RPMI8226 (cell line): ENCODE measurements at places on chromosomes 6 and 20.
A peak's percentile ranks its signal among the peaks of the same experiment; 100 is the strongest.

GRCh38 chr20:56460459-56460858, 8.0 kb upstream of the RTF2 start:
- no peak for DNase-seq

DNA sequence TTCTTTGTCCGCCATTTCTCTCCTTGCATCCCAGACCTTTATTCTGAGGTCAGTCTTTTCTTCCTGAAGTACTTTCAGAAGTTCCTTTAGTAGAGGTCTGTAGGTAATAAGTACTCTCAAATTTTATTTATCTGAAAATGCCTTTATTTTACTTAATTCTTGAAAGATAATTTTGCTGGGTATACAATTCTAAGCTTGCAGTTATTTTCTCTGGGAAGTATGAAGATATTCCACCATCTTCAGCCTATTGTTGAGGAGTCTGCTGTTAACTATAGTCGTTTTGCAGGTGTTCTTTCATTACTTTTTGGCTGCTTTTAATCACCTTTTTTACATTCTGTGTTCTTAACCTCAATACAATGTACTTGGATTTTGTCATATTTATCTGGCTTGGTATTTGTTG, 13.5 kb upstream of the FNDC1 start:
- no peak for DNase-seq

- DNase-seq, result no peak
Measured at GRCh38 chr6:34146801-34147592, 1.1 kb upstream of the GRM4 start.

DNA sequence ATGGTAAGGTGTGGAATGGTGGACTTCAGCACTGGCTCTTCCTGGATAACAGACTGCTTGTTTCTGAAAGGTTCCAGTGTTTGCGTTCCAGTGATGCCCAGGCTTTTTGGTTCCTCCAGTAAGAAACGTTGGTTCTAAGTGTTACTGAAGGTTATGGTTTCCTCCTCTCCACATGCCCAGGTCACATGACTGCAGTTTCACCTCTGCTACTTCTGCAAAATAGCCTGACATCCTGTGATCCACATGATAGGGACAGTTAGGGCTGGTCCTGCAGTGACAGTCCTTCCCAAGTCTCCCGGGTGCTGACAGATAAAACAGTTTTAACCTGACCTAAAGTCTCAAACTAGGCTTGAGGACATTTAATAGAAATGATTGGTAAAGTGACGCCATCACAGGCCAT, 132.2 kb upstream of the CST7 start:
- peak; percentile 34 for DNase-seq

DNA sequence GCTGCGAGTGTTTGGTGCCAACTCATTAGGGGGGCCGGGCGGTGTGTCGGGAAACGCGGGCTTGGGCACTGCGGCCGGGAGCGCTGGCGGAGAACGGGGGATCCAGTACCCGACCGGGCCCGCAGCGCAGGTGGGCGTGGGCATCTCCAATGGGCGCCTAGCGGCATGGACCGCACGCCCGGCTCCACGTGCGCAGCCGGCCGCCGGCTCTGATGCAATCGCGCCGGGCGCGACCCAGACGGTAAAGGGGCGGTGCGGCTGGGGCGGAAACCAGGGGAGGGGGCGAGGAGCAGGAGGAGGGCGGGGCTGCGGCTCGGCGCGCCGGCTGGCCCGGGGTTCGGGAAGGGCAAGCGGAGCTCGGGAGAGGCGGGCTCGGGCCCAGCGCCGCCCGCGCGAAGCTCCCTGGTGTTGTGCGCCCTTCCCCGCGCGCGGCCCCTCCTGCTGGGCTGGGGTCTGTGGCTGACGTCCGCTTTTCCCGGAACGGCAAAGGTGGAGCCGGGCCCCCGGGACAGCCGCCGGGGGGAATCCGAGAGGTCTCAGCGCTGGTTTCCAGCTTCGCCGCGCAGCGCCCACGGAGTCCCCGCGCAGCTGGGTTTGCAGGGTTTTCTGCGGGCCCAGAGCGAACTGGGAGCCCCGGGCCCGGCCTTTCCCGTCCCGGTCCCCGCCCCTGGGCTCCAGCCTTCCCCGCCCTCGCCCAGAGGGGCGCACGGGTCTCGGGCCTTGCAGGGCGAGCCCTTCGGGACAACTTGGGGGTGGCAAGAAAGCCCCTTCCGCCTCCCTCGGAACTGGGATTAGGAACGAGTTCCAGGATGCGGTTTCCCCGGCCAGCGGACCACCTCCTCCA, 867 bp downstream of the MTHFD1L start:
- peak; percentile 90 for DNase-seq

GRCh38 chr6:133291671-133292070, 50.5 kb downstream of the EYA4 start:
- DNase-seq, result no peak

GRCh38 chr6:1312473-1313367, 822 bp downstream of the FOXQ1 start:
- no peak for DNase-seq

DNA sequence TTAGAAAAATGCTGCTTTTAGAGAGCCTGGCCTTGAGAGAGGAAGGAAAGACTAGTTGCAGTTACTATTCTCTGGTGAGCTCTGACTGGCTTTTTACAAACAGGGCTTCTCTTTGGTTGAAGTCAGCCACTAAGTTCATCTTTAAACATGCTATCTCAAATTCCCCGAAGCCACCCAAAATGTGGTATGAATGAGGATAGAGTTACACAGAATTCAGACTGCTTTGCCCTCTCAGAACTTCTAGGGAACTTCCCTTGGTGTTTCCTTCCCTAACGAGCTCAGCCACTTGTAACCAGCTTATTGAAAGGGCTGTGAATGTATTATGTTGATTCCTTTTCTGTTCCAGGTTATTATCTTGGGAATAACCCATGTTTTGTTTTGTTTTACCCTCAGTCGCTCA, 73.5 kb downstream of the EFHC1 start:
- no peak for DNase-seq

DNA sequence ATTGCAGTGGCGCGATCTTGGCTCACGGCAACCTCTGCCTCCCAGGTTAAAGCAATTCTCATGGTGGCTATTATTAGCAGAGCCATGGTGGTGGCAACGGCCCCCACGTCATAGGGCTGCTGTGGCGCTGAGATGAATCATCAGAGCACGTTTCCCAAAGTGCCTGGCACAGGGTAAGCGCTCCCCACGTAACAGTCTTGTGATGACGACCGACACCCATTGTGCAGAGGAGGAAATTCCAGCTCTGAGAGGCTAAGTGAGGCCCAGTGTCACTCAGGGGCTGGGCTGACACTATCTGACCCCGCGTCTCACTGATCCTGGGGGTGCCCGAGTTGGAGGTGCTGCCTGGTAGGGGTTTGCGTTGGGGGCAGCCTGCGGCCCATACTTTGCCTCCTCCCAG, 16.2 kb downstream of the SUN5 start:
- DNase-seq, result no peak

GRCh38 chr6:148857798-148858390, 111.1 kb downstream of the UST start:
- no peak for DNase-seq

DNA sequence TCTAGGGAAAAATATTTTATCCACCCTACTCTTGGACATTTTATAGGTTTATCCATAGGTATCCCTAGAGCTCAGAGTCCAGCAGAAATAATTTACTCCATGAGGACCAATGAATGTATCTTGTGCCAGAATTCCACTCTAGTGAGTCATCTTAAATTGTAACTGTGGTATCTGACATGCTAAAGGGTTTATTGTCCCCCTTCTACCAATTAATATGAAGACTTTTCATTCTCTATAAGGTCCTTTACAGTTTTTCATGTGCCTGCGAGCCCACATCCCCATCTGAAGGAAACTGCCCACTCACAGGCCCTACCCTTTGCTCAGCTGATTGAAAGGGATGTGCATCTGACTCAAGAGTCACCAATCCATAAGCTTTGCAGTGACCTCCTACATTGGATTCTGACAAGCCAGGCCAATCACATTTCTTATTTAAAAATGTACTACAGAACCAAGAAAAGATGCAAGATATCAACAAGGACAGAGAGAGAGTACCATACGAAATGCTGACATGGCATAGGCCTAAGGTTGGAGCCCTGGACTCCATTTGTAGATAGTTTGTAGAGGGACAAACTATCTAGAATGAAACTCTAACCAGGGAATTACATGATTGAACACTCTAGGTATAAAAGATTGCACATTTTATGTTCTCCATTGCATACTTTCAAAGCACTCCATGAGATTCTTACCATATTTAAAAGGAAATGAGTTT, 93.4 kb upstream of the DEFB112 start:
- no peak for DNase-seq

GRCh38 chr6:84575264-84575663, 189.1 kb downstream of the TBX18 start:
- DNase-seq, result no peak

- no peak for DNase-seq
Measured at GRCh38 chr6:42742116-42742894, 3.6 kb downstream of the TBCC start.

GRCh38 chr6:169171951-169172350, 81.7 kb downstream of the THBS2 start:
- no peak for DNase-seq

GRCh38 chr6:89637960-89638319, 607 bp downstream of the LYRM2 start:
- no peak for DNase-seq

GRCh38 chr6:16476861-16477260, 238.5 kb downstream of the GMPR start:
- DNase-seq, result no peak

DNA sequence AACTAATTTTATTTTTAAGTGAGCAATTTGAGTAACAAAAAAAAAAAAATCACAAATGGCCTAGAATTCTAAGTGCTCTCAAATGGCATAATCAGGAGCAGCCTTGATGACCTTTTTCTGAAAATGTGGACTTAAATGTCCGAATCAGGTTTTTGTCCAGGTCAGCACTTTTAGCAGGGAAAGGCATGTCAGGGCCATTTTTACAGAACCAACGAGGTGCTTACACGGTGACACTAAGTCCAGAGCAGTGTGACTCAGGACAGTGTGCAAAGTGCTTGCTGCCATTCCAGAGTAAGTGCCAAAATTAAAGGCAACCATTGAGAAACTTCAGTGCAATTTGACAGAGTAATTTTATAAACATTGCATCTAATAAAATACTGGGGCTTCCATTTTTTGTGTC, 127.8 kb downstream of the KIF16B start:
- DNase-seq, result no peak

DNA sequence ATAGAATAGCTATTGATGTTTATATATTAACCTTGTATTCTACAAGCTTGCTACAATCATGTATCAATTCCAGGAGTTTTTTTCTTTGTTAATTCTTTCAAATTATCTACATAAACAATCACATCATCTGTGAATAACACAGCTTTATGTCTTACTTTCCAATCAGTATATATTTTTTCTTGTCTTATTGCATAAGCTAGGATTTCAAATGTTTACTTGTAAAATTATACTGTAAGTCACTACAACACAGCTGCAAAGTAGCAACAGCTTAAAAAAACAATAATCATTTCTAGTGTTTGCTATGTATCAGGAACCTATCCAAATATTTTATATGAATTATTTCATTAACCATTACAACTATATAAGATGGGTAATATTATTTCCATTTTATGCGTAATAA, 270.4 kb downstream of the KIF16B start:
- no peak for DNase-seq

DNA sequence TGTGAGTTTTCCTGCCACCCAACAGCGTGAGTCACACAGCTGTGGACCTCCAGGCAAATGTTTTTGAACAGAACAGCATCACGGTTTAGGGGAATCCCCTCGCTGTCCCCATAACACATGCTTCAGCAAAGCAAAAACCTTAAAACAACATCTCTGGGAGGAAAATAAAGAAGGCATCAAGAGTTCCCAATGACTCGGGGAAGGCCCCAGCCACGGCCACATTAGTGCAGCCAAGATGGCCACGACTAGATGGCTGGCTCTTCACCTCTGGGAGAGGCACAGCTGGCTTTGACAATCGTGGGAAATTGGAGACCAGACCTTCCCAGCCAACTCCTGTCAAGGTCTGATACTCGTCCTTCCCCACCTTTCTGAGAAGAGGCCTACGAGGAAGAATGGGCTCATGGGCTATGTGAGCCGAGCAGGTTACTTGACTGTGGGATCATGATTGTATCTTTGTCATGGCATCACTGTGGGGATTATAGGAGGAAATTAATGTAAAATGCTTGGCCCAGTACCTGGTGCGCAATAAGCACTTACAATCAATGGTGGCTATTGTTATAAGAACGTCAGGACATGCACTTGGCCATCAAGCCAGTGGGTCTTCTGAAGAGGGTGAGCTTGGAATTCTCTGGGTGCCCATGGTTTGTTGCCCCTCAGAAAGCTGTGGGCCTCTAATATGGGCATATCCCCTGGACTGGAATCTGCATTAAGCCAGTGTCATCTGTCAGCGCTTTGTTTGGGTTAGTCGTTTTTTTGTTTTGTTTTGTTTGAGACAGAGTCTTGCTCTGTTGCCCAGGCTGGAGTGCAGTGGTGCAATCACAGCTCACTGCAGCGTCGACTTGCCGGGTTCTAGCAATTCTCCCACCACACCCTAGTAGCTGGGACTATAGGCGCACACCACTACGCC, 43.6 kb downstream of the FGD2 start:
- peak; percentile 83 for DNase-seq

DNA sequence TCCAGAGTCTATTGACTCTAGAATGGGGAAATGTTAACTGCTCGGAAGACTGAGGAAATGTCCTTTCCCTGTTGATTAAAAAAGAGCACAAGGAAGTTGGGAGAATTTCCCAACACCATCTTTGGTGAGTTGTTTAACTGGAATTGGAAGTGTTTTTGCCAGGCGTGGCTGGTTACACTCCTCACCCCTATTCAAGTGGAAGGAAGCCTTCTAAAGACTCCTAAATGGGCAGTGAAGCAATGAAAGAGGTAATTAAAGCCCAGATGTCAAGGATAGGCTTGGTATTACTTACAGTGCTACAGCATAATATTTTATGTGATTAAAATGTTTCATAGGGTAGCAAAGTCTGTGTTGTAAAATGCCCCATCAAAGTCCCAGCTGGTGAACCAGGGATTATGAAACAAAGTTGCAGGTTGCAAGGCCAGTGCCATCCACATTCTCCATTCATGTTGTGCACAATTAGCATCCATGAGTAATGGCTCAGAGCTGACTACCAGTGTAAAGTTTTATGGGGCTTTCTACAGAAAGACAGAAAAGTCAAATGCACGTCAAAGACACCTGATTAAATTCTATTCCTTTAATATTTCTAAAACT, 52.6 kb downstream of the BTBD3 start:
- DNase-seq, result no peak

DNA sequence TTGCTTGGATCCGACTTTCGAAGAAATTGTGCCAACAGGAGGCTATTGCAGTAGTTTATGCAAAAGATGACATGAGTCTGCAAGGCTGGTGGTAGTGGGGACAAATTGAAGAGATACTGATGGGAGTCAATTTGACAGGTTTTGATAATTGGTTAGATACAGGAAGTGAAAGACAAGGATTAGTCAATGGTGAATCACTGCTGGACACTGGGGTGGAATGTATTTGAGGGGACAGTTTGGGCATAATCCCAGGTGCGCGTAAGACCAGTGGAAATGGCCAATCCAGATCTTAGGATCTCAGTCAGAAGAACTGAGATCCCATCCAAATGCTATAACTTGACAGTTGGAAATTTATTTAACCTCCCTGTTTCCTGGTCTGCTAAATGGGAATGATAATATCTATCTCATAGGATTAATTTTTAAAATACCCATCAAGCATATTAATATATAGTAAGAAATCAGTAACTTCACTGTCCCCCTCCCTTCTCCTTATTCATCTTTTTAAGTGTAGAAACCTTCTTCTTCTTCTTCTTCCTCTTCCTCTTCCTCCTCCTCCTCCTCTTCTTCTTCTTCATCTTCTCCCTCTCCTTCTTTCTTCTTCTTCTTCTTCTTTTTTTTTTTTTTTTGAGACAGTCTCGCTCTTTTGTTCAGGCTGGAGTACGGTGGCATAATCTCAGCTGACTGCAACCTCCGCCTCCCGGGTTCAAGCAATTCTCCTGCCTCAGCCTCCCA, 30.9 kb upstream of the ERVFRD-1 start:
- no peak for DNase-seq
